ENCODE measurements at places on chromosomes 5 and 9. TPM values are rescaled to one million over a fixed set of nuclear protein-coding genes. Genes with fewer than 3 reads are reported as not detected.

IL4 gene
- not detected for total RNA-seq

RNF20 gene
- 44.7 TPM for total RNA-seq

CDKN2B-AS1 gene
- total RNA-seq: not detected

ZNF354C gene
- 3.2 TPM for total RNA-seq

GNAQ gene
- 29.7 TPM for total RNA-seq

ZCCHC9 gene
- 38.0 TPM for total RNA-seq

IFNA6 gene
- total RNA-seq: not detected

ANKRD55 gene
- total RNA-seq: 0.74 TPM

CDH6 gene
- total RNA-seq: 1.8 TPM

TEX48 gene
- total RNA-seq: not detected

PFN3 gene
- total RNA-seq: not detected

GARNL3 gene
- total RNA-seq: 0.15 TPM

RNF224 gene
- total RNA-seq: 0.05 TPM

CYLC2 gene
- total RNA-seq: not detected

GABRA6 gene
- not detected for total RNA-seq

JAKMIP2 gene
- 2.6 TPM for total RNA-seq

PIP5KL1 gene
- 2.7 TPM for total RNA-seq

KLF4 gene
- total RNA-seq: 46.7 TPM

TMEFF1 gene
- 0.45 TPM for total RNA-seq

KDM4C gene
- total RNA-seq: 32.7 TPM

LHX3 gene
- total RNA-seq: not detected

TMEM174 gene
- total RNA-seq: not detected

SEMA6A gene
- 2.3 TPM for total RNA-seq

FOXI1 gene
- not detected for total RNA-seq

TSSK1B gene
- total RNA-seq: not detected

TEX53 gene
- total RNA-seq: not detected

CCDC192 gene
- 0.27 TPM for total RNA-seq

PGM5 gene
- 3.2 TPM for total RNA-seq

FRRS1L gene
- not detected for total RNA-seq

NAIP gene
- 3.3 TPM for total RNA-seq

NTRK2 gene
- total RNA-seq: 0.64 TPM

MARCOL gene
- not detected for total RNA-seq

HSPA9 gene
- total RNA-seq: 529 TPM

TRPM6 gene
- total RNA-seq: not detected

PCDHB7 gene
- total RNA-seq: 6.7 TPM

ANKDD1B gene
- 0.64 TPM for total RNA-seq

FKTN gene
- 11.8 TPM for total RNA-seq

OTP gene
- total RNA-seq: not detected

ACOT12 gene
- not detected for total RNA-seq

DDX4 gene
- total RNA-seq: not detected

BARHL1 gene
- not detected for total RNA-seq

ADAMTS6 gene
- 3.1 TPM for total RNA-seq

CCNI2 gene
- 0.19 TPM for total RNA-seq

ENTR1 gene
- 128 TPM for total RNA-seq

ASPN gene
- total RNA-seq: not detected

MED7 gene
- total RNA-seq: 7.6 TPM

MTX3 gene
- total RNA-seq: 18.9 TPM

MOB3B gene
- total RNA-seq: not detected

PCDHA2 gene
- total RNA-seq: 1.3 TPM

PCAT7 gene
- 9.9 TPM for total RNA-seq

NDUFB6 gene
- 109 TPM for total RNA-seq

ARAP3 gene
- total RNA-seq: 17.0 TPM

RPS23 gene
- total RNA-seq: 6,213 TPM

NR5A1 gene
- 0.08 TPM for total RNA-seq

PCDHA7 gene
- total RNA-seq: 4.4 TPM

RPL37 gene
- 4,476 TPM for total RNA-seq

RGS14 gene
- total RNA-seq: 9.8 TPM

KIF4B gene
- total RNA-seq: 0.03 TPM

All from A375 (cell line).